ENCODE measurements at places on chromosomes 1 and 21.

DNA sequence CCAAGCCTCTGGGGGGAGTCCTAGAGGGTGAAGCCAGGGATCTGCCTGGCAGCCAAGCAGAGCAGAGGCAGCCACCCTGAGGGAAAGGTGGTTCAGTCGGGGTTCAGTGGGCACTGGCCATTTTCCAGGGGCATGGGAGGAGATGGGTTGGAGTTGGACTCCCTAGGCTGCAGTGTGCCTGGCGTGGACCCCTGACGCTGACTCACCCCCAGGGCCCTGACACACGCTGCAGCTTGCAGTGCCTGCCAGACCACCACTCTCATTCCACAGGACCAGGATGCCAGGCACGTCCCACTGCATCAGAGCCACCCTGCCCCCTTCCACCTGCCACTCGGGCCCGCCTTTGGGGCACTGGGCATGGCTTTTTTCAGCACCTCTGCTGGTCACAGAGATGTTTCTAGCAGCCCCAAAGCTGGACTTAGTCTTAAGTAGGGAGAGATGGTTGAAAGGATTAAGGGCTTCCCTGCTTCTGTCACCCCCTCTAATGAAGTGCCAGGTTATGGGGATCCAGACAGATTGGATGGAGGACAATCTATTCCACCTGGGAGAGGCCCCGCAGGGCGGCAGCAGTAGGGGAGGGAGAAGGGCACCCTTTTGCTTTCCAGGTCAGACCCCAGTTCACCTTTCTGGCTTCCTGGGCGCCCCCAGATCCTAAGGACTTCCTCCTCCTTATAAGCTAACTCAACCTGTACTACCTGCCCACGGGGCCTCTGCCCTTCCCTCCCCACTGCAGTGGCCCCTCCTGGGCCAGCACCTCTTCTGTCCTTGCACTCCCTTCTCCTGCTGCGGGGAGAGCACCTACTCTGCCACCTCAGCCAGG is 1.6 kb downstream of the SYT2 start:
- peak; percentile 55 for DNase-seq

GRCh38 chr21:39518055-39518846 is 66.5 kb downstream of the SH3BGR start:
- DNase-seq = peak; percentile 54

DNA sequence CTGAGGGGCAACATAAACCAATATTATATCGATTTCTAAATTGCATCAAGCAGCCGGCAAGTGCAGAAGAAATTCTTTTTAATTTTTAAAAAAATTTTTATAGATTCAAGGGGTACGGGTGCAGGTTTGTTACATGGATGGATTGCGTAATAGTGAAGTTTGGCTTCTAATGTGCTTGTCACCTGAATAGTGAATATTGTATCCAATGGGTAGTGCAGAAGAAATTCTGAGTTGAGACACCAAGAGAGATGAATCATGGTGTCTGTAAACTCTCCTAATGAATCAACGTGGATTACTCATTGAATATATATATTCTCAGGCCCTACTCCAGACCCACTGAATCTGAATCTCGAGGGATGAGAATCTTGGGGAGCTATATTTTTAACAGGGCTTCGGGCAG is 253.7 kb upstream of the FOXD3 start:
- no peak for DNase-seq

DNA sequence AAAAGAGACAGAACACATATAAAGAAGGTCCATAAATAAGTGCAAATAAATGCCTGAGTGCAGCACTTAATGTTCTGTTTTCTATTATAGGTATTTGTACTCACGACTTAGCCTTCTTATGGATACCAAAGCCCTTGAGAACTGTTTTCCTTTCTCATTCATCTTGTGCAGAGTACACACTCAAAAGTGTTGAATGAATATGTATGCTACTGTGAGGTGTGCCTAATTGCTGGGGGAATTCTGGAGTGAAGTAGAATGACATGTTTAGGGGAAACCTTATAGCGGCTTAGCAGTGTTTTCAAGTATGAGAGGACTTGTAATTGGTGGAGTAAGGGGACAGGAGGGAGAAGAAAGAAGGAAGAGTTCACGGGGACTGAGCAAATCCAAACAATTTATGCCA is 157.6 kb downstream of the CACNA1E start:
- DNase-seq = no peak

- DNase-seq = no peak
Observed at GRCh38 chr1:116916533-116917445, 7.1 kb downstream of the PTGFRN start.

DNA sequence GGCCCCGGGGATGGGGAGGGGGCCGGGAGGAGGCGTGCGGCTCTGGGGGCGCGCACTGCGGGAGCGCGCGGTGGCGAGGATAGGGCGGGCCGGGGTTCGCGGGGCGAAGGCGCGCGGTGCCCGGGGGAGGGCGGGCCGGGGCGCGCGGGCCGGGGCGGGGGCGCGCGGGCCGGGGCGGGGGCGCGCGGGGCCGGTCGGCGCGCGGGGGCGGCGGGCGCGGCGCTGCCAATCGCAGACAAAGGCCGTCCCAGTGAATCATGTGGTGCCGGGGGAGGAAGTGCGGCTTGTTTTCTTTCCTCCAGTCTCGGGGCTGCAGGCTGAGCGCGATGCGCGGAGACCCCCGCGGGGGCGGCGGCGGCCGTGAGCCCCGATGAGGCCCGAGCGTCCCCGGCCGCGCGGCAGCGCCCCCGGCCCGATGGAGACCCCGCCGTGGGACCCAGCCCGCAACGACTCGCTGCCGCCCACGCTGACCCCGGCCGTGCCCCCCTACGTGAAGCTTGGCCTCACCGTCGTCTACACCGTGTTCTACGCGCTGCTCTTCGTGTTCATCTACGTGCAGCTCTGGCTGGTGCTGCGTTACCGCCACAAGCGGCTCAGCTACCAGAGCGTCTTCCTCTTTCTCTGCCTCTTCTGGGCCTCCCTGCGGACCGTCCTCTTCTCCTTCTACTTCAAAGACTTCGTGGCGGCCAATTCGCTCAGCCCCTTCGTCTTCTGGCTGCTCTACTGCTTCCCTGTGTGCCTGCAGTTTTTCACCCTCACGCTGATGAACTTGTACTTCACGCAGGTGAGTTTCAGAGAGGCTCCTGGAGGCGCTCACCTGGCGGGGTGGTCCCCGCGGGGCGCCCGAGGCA is at the start of gene GPR137B:
GPR137B (plus strand) TSS at position 287 of the 851 bp plus-strand sequence; CDS start at position 371, 84 bp downstream.
- DNase-seq = peak; percentile 77

- DNase-seq = no peak
Observed at GRCh38 chr1:245188403-245188802, 33.6 kb downstream of the KIF26B start.

DNA sequence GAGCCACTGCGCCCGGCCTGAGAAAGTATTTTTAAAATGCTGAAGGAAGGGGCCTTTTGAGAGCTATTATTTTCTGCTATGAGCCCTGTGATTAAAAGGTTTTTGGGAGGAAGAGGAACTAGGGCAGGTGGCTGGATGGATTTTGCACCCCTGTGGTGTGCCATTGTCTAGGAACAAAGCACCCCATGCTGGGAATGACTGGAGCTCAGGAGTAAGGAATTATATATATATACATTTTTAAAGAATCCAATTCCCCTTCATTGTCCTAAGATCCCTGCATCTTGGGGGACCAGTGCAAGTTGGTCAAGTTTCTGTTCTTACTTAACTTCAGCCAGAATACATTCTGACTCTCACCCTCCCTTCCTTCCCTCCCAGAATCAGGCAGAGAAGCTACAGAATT is 91.6 kb downstream of the ZNF648 start:
- DNase-seq = no peak

DNA sequence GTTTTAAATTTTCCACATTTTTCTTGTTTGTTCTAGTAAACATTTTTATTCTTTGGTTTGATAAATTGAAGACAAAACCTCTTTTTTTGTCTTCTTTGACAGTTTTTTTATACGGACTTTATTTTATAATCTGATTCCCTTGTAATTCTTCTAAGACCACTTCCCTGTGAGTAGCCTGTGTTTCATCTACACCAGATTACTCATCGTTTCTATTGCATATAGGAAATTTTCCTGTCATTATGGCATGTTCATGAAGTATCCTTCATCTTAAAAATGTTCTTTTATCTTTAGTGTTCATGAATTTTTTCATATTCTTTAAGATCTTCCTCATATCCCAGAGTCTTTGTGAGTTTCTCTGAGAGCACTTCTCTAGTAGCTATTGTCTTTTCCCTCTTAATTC is 109.8 kb downstream of the USP25 start:
- no peak for DNase-seq

DNA sequence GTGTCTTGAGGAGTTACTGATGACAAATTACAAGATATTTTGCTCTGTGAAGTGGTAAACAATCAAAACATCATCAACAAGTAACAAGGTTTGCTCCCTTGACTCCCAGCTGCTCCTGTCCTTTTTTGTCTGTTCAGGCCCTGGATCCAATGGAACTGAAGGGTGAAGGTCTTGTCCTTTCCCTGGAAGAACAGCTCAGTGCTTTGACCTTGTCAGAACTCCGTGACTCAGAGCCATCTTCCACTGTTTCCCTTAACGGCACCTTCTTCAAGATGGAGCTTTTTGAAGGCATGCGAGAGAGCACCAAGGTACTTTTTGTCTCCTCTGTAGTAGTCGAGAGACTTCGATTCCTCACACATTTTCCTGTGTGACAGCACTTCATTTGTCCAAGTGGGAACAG is 29.0 kb downstream of the TRIM45 start:
- no peak for DNase-seq

DNA sequence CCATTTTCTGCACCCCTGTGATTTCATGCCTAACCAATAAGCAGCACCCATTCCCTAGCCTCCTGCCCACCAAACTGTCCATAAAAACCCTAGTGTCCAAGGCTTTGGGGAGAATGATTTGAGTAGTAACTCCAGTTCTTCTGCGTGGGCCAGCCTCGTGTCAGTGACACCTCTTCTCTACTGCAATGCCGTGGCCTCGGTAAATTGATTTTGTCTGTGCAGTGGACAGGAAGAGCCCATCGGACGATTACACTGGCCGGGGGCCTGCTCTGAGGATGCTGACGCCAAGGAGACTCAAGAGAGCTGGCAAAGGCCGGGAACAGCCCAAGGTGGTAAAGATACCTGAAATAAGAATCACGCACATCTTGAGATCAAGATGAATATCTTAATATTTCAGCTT is 29.3 kb downstream of the RSPH1 start:
- no peak for DNase-seq

DNA sequence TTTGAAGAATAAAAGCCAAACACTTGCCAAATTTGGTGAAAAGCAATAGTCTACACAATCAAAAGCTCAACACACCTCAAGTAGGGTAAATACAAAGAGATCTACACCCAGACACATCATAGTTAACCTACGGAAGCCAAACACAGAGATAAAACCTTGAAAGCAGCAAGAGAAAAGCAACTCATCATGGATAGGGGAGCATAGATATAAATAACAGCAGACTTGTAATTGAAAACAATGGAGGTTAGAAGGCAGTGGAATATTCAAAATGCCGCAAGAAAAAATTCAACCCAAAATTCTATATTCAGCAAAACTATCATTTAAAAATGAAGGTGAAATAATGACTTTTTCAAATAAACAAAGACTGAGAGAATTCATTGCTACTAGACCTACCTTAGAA is 105.1 kb downstream of the ITSN1 start:
- no peak for DNase-seq

- no peak for DNase-seq
Observed at GRCh38 chr1:21295002-21295401, 4.7 kb upstream of the ECE1 start.

DNA sequence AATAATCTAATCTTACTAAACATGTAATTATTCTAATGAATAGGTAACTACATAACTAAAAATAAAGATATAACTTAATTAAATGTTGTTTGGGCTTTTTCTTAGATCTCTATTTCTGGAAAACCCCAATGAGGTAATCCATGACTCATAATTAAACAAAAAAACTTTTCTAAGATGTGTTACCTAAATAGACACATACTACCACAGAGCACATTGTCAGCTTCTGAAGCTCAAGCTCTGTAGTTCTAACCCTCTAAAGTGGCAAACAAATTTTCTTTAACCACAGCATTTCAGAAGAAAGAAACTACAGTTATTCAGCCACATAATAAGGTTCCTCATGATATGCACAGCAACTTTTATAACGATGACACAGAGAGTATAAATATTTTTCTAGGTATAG is 4.2 kb downstream of the OR6K3 start:
- no peak for DNase-seq

- no peak for DNase-seq
Observed at GRCh38 chr1:162361349-162361748, 15.3 kb downstream of the SPATA46 start.

- DNase-seq = no peak
Observed at GRCh38 chr21:24367936-24368335, 1239.3 kb downstream of the MRPL39 start.

Data from D721Med (cell line).